Stimulated activated CD8-positive, alpha-beta memory T cell treated with anti-CD3 and anti-CD28 coated beads, Interleukin-2, amount 100 ng/mL, for 1 hour (primary cell): ENCODE measurements at places on chromosomes 13 and 19.
A peak's percentile ranks its signal among the peaks of the same experiment; 100 is the strongest.

DNA sequence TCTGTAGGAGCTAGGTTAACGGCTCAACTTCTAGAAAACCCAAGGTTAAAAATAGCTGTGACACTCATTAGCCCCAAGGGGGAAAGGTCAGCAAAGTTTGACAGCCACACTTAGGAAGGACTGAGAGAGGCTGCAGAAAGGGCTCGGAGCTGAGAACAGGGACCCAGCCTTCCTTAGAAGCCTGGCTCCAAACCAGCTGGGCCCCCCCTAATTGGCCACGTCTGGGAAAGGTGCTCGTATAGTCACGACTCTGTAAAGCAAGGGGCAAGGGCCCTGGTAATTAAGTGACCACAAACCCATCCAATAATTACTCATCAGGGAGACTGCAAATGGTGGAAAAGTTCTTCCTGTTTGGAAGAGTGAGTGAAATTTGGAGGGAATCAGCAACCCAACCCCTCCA is 90.5 kb downstream of the RNASEH2B start:
- no peak for DNase-seq

DNA sequence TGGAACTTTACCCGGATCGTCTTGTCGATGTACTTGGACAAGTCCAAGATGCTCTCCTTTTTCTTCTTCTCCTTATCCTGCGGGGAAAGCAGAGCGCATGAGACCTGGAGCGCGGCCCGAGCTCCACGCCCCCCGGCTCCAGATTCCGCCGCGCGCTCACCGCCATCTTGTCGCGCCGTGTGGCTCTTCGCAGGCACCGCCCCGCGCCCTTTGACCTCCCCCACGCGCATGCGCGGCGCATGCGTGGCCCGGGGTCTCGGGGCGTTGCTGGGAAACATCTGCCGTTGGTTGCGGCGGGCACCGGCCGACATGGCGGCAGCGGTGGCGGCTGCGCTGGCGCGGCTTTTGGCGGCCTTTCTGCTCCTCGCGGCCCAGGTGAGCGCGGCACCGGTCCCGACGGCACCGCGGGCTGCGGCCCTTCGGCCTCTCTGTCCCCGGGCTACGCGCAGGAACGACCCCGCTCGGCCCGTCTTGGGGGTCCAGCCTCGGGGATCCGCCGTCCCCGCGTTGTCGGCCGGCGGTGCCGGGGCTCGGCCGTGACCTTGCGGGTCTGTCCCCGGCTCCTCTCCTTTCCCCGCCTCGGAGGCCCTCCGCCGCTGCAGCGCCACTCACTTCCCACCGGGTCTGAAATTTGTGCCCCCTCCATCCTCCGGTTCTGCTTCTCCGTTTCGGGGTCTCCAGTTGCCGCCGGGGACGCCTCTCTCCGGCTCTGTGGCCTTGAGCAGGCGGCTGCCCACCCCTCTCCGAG is at the start of the genes LSM7 and SPPL2B:
Gene LSM7, minus strand, starts transcription at position 186 of the 748 bp plus-strand sequence. Its CDS starts 20 bp downstream, at position 166.
Gene SPPL2B, plus strand, starts transcription at position 284 of the 748 bp plus-strand sequence. Its CDS starts 26 bp downstream, at position 310.
- peak; percentile 87 for DNase-seq

GRCh38 chr13:73860501-73860900 is 273.7 kb downstream of the KLF12 start:
- no peak for DNase-seq

DNA sequence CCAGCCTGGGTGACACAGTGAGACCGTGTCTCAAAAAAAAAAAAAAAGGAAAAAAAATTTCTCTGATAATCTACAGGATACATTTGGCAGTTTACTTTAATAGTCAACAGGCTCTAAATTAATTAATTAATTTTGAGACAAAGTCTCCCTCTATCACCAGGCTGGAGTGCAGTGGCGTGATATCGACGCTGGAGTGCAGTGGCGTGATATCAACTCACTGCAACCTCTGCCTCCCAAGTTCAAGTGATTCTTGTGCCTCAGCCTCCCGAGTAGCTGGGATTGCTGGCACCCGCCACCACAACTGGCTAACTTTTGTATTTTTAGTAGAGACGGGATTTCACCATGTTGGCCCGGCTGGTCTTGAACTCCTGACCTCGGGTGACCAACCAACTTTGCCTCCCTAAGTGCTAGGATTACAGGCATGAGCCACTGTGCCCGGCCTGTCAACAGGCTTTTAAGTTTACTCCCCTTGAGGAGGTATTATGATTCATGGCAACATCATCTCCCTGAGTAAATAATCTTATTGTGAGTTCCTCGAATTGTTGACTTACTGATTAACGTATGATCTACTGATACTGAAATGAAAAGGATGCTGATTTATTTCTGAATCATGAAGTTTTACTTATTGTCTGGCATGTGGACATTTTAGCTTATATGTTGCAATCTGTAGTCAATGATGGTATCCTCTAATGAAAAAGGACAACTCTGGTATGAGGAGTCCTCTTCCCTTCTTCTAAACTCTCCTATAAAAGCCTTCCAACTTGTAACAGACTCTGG is 21.3 kb upstream of the MTRF1 start:
- DNase-seq: no peak

- no peak for DNase-seq
These were observed 1.2 kb downstream of the NCAN start for GRCh38 chr19:19212916-19213315.

- no peak for DNase-seq
These were observed 9.0 kb upstream of the STRN4 start for GRCh38 chr19:46755077-46755852.

- no peak for DNase-seq
These were observed 942.2 kb upstream of the MIR17HG start for GRCh38 chr13:90405301-90405700.

DNA sequence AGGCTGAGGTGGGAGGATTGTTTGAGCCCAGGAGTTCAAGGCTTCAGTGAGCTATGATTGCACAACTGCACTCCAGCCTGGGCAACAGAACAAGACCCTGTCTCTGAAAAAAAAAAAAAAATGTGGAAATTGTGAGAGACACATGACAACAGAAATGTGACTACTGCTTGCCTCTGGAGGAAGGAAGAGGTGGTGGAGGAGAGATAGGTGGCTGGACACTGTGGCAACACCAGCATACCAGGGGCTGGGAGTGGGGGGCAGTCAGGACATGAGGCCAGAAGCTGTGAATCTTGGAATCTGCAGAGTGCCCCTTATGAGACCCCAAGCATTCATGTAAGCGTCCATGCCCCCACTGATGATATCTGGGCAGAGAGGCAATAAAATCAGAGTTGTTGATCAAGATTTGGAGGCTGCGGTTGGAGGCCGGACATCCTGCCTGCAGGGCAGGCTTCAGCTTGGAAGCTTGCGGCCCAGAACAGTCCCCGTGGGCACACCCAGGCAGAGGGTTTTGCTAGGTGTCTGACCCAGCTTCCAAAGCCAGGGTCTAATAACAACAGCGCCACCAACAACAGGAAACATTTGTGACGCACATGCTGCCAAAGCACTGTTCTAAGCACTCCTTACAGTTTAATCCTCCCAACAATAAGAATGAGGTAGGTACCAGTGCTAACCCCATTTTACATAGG is 16.9 kb downstream of the FAM187B start:
- DNase-seq: peak; percentile 49

- peak; percentile 33 for DNase-seq
These were observed 5.7 kb upstream of the NFIC start for GRCh38 chr19:3360421-3361383.

GRCh38 chr19:46756544-46756888 is 10.3 kb upstream of the STRN4 start:
- DNase-seq: no peak

DNA sequence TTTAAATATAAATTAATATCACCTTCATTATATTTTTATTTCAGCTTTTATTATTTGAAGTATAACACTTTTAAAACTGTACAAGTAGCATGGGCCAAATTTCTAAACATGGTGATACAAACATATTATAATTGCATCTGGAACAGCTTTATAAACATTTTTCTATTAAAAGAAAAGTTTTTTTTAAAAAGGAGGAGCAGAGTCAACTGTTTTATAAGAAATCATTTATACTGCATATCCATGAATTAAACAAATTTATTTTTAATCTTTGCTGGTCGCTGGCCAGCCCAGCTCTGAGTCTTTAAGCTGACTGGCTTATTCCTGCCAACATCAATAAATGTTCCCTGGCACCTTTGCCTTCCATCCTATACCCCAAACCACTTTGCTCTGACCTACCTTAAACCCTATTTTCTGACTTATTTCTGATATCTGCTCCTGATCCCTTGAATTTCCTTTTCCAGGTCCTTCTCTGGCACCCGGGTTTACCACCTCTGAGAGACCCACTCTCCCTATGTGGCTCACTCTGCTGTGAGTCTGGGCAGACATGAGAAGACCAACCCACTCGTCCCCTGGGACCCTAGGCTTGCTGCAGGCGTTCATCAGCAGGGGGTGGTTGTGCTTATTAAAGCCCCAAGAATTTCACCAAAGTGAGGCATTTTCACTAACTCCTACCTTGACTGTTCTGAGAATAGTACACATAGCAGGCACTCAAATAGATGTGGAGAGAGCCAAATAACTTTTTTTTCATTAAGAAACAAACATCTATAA is 220.3 kb downstream of the KLF12 start:
- DNase-seq: no peak

- DNase-seq: no peak
These were observed 10.5 kb downstream of the ZIC2 start for GRCh38 chr13:99991828-99992775.

DNA sequence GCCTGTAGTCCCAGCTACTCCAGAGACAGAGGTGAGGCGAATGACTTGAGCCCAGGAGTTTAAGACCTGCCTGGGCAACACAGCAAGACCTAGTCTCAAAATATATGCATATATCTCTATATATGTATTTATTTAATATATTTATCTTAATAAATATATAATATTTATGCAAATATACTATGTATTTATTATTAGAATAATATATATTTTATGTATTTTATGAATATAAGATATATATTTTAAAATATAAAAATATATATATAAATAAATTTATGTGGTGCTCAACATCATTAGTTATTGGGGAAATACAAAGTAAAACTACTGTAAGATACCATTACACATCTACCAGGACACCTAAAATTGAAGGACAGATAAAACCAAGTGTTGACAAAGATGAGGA is 58.1 kb upstream of the IPO5 start:
- no peak for DNase-seq

- no peak for DNase-seq
These were observed 36.0 kb upstream of the ADGRE5 start for GRCh38 chr19:14345116-14345763.

DNA sequence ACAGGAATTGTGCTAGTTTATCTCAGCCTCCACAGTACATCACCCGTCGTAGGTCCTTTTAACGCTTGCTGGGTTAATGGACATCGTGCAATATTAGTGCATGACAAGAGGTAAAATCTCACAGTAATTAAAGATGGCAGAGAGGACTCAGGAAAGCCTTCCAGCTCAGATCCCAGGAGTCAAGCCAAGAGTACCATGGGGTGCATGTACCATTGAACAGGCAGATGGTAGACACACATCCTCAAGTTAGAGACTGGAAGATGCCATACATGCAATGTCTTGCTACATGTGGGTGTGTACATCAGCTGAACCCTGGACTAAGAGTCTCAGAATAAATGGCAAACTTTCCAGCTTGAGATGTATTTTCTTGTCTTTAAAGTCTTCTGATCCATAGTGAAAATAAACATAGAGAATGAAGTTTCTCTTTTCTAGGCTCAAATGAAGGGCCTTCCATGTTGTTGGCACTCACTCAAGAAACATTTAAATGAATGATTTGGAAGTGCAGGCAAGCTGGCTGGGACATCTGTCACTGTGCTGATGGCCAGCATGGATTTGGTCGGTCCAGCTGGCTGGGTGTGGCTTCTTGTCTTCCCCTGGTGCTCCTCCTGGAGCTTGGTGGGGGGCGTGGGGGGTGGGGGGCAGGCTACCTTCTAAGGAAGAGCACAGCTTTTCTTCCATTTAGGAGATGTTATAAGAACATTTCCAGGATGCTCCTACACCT is 290.9 kb upstream of the MAB21L1 start:
- DNase-seq: no peak

DNA sequence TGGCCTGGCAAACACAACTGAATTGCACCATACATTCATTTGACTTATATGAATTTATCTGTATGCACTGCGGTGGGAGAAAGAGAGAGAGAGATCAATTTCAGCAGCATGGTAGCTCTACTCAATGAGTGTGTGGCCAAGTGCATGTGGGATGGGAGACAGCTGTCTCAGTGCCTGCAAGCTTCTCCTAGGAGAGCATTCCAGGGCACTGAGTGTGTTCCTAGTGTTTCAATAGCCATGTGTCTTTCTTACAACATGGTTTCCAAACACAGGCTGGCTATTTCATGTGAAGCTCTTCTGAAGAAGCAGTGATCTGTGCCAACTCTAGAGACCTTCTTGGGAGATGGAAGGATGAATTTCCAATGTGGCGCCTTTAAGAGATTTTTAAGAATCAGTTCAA is 43.5 kb downstream of the NEK5 start:
- DNase-seq: no peak

- no peak for DNase-seq
These were observed 506.7 kb upstream of the NBEA start for GRCh38 chr13:34435338-34435737.

DNA sequence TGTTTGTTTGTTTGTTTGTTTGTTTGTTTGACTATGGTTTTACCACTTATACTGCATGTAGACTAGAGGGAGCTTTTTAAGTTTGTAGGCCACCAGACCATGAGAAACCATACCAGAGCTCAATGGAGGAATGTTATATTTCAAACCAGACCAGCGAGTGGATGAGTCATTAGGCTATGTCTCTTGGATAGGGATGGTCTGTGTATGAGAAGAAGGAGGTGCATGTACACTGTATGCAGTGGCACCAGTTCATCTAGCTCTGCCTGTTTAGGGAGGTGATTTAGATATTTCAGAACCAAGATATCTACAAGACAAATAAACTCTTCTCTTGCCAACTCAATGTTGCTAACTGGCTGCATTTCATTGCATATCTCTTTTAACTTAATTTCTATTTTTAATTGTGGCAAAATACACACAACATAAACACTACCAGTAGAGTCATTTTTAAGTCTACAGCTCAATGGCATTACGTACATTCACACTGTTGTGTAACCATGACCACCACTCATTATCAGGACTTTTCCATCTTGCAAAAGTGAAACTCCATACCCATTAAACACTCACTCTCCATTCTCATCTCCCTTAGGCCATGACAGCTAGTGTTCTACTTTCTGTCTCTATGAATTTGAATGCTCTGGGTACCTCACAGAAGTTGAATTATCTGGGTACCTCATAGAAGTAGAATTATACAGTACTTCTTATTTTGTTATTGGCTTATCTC is 29.2 kb downstream of the SYDE1 start:
- no peak for DNase-seq

DNA sequence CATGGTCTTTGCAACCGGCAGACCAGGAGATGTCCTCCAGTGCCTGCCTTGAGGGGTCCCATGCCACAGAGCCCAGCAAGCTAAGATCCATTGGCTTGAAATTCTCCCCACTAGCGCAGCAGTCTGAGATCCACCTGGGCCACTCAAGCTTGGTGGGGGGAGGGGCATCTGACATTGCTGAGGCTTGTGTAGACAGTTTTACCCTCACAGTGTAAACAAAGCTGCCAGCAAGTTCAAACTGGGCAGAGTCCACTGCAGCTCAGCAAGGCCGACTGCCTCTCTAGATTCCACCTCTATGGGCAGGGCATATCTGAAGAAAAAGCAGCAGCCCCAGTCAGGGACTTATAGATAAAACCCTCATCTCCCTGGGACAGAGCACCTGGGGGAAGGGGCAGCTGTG is 32.0 kb upstream of the ITM2B start:
- DNase-seq: no peak

- DNase-seq: no peak
These were observed 10.2 kb downstream of the EPSTI1 start for GRCh38 chr13:42981853-42982252.

GRCh38 chr19:9000933-9001332 is 9.3 kb downstream of the MUC16 start:
- no peak for DNase-seq

- no peak for DNase-seq
These were observed 454 bp downstream of the BLVRB start for GRCh38 chr19:40465025-40465556.
